ENCODE measurements at places on chromosomes 11 and 22.

DNA sequence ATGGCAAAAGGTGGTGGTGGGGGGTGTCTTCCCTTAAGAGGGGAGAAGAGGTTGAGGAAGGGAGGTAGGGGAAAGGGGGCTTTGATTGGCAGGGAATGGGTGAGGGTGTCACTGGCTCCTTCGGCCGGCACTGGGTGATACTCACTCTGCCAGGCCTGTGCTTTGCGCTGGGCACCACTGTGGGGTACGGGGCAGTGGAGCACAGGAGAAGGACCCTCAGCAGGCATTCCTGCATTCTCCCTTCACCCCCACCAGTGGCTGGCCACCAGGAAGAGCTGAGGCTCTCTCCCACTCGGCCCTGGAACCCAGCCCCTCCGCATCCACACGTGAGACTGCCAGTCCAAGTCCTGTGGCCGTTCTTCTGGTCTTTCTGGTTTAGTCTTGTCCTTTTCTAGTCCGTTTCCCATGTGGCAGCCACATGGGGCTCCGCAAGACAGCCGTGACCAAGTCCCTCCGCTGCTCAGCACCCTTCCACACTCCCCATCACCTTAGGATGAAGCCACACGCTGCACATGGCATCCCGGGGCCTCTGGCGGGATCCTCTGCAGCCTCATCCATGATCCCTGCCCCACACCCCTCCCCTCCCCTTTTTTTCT, 8.0 kb downstream of the CAPN5 start:
- no peak for DNase-seq

- DNase-seq = peak; percentile 26
Observed at GRCh38 chr22:45317551-45318167, 7.9 kb downstream of the FAM118A start.

DNA sequence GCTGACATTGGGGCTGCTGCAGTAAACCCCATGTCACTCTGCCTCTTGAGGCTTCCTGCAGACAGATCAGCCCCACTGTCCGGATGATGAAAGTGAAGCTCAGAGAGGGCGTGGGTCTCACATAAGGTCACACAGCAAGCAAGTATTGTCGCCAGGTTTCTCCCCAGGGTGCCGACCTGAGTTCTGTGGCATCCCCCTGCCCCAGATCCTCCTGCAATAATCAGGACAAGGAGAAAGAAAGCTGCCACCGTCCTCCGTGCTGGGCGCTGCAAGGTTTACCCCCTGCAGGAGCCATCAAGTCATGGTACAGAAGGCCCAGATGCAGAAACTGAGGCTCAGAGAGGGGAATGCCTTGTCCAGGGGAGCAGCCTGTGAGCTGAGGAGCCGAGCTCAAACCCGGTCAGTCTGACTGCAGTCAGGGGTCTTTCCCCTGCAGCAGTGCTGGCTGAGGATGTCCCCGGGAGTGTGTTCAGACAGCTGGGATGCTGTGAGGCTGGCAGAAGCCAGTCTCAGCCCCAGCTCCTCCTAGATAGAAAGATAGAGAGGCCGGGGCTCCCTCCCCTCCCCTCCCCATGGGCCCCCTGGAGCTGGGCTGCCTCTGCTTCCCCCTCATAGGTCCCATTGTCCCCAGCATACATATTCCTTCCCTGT, 13.2 kb downstream of the EMID1 start:
- DNase-seq = no peak

DNA sequence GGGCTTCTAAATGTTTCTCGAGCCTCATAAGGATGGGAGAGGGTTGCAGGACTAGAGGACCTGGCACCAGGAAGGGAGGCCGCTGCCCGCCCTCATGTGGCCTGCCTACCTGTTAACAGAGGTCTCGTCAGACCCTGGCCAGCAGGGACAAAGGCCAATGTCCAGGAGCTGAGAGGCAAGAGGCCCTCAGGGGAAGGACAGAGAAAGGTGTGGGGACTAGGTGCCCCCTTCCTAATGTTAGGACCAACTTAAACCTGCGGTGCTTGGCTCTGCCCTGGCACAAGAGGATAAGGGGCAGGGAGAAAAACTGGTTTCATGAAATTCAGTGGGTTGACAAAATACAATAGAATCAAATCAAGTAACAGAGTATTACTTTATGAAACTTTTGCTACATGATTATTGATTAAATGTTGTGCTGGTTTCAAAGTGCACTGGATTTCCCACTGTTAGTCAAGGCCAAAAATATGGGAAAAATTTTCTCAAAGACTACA, 20.0 kb upstream of the SYT12 start:
- DNase-seq = no peak

GRCh38 chr11:61598886-61599868, 18.3 kb upstream of the SYT7 start:
- DNase-seq = peak; percentile 59

DNA sequence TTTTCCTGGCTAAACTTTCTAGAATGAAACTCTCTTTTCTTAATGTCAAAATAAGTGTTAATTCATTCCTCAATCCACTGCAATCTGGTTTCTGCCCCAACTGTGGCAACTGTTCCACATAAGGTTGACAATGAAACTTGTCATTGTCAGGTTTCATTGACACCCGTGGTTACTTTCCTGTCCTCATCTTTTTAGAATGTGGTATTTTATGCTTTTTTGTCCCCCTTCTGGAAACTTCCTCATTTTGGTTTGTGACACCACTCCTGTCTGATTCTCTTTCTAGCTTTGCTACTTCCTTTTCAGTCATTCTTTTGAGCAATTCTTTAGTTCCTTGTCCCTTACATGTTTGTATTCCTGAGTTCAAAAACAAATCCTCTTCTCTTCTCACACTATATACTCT, 7.5 kb upstream of the PDE3B start:
- no peak for DNase-seq

DNA sequence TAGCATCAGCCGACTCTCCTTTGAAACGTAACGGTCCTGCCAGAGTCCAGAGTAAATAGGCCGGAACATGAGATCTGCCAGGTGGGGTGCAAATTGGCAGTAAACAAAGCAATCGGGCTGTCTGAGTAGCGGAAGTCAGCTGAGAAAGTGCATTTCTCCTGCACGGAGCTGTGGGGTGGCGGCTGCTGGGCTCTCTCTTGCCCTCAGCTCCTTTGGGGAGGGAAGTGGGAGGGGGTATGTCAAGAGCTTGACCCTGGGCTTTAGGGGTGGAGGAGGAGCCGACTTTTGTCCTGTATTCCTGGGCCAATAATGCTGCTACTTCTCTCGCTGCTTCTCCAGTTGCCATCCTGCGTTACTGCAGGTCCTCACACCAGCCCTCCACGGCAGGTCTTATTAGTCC, 11.6 kb downstream of the GRIK4 start:
- DNase-seq = no peak

GRCh38 chr11:32141745-32142546, 51.1 kb downstream of the RCN1 start:
- DNase-seq = no peak

DNA sequence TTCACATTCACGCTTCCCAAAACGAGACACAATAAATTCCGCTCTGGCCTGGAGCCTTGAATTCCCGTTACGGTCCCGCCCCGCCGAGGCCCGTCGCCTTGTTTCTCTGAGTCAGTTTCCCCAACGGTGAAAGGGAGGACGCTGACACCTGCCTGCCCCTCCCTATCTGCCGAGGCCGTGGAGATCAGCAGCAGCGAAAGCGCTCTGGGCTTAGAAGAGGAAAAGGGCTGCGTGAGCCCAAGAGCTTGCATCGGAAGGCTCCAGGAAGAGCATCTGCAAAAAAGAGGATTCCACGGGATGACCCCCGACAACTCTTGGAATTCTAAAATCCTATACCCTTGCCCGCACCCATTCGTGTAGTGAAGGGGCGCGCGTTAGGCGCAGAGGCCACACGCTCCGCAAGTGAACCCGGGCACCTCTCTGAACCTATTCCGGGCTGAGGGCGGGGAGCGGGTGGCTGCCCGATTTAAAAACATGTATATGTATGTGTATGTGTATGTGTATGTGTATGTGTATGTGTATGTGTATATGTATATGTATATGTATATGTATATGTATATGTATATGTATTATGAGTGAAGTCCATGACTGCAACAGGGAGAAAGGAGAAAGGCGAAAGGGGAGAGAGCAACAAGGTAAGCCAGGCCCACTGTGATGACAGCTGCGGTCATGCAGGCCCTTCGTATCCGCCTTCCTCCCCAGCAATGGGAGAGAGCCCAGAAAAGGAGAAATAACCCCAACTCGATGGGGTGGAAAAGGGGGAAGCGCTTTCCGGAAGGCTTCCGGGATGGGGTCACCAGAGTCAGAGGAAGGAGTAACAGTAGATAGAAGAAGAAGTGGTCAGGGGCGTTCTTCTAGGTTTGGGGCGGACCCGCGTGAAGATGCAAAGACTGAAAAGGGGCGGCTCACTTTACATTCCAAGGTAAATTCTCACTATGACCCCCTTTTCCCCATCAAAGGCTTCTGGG, 948 bp upstream of the MRTFA start:
- no peak for DNase-seq

DNA sequence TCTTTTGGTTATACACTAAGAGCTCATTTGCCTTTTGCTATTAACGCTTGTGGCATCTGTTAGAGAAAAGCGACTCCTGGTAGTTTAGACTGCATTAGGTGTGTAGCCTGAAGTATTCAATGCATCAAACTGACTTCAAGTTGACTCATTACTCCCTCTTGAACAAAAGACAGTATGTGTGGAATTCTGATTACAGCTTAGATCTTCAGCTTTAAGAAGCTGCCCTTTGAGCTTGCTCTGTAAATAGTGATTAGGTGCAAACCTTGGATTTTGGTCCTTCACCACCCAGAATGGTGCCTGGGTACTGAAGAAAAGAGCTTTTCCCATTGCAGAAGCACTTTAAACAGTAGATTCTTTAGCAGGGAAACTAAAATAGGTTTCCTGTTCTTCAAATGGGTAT, 62.1 kb downstream of the FAT3 start:
- DNase-seq = no peak

DNA sequence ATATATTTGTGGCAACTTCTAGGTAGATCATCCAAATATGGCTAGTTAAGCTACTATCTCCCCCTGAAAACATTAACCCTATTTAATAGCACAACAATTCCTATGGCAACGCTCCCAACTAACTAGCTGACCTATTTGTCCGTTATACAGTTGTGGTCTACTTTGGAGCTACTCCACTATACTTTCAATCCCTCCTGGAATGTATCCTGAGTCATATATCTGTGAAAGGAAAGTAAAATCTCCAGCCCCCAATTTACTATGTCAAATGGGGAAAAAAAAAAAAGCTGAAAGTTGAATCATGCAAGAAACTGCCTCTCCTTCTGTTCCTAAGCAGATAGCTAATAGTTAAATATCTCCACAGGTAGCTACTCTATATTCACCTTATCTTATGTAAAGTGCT, 128.5 kb downstream of the CD44 start:
- DNase-seq = peak; percentile 95

DNA sequence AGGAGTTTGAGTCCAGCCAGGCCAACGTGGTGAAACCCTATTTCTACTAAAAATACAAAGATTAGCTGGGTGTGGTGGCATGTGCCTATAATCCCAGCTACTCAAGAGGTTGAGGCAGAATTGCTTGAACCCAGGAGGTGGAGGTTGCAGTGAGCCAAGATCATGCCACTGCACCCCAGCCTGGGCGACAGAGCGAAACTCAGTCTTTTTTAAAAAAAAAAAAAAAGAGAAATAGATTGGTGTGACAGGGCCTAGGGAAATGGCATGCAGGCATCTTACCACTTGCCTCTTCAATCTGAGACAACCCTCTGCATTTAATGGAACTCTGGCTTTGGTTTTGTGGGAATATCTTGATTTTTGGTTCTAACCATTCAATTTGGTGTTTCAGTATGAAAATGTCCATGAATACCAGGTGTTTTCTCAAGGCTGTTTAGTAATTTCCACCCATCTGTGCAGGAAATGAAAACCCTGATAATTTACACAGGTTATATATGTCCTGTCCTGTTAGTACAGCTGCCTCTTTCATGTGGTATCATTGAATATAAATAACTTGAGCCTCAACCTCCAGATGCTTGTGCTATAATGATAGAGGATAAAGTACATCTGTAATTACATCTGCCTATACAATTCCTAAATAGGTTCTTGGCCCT, 8.4 kb downstream of the XBP1 start:
- DNase-seq = no peak

GRCh38 chr11:11931461-11932055, 76.9 kb downstream of the DKK3 start:
- peak; percentile 70 for DNase-seq

DNA sequence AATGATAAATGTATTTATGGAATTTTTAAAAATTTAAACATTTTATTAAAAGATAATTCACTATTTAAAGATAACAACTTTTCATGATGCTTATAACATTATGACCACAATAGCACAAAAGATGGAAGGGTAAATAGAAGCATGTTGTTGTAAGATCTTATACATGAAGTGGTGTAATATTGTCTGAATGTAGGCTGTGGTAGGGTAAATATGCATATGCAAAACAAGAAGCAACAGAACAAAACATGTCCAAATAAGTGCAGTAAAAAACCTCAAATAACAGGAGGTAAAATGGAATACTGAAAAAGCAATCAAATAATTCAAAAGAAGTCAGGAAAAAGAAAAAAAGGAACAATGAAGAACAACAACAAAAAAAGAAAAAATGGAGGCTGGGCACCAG, 56.0 kb downstream of the ADM start:
- DNase-seq = no peak

- DNase-seq = peak; percentile 87
Observed at GRCh38 chr11:45872651-45873356, 12.6 kb upstream of the MAPK8IP1 start.

- no peak for DNase-seq
Observed at GRCh38 chr11:131299598-131300438, 70.6 kb upstream of the NTM start.

- no peak for DNase-seq
Observed at GRCh38 chr11:96373826-96374225, 15.9 kb downstream of the CCDC82 start.

DNA sequence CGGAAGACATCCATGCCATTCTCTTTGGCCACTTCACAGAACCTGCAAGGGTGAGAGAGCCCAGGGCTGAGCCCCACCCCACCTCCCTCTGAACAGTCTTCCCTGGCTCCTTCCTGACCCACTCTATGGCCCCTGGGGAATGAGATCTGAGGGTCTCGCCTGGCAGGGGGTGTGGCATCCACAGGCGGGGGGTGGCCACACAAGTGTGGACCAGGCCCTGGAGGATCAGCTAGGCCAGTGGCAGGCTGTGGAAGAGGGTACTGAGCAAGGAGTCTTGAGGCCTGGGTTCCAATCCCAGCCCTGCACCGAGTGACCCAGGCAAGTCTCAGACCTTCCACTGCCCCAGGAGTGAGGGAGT, 5.6 kb upstream of the LRFN4 start:
- no peak for DNase-seq

DNA sequence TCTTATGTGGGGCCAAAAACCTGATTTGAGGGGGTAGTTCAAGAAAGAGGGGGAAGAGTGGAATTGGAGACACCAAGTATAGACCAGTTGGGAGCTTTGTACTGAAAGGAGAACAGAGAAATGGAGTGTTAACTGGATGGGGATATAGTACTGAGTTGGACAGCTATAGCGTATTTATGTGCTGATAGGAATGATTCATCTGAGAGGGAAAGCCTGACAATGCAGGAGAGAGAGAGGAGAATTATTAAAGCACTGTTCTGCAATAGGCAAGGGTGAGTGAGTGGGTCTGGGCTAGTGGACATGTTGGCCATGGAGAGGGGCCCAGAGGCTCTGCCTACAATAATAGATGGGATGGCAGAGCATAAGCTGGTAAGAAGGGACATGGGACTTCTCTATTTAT, 52.9 kb upstream of the PITPNB start:
- DNase-seq = no peak
